ENCODE measurements at places on chromosomes 4 and X.

DNA sequence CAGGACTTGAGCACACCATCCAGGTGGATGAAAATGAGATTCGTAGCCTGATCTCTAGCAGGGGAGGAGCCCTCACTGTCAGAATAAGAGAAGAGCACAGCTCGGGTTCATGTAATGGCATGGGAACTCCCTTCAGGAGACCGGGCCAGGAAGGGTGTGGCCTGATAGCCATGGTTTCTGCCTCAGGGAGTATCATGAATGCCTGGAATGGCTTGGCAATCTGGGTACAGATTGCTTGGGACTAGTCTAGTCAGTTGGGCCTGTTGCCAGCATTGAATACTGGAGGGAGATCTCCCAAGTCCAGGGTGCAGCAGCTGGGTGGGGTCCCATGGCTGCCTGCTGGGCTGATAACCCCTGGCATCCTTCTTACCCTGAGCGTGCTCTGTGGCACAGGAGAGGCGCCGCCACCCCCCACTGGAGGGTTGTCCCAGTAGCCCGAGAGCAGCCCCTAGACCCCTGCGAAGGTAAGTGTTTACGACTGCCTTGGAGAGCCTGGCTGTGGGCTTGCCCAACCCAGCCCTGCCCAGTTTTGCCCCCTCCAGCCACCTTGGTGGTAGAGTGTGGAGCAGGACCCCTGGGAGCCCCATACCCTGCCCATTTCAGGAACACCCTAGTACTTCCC, 298.8 kb downstream of the TEX13A start:
- DNase-seq = no peak

- DNase-seq = no peak
Observed at GRCh38 chr4:95660719-95661118, 111.9 kb upstream of the UNC5C start.

GRCh38 chrX:140765043-140765784, 55.7 kb downstream of the LINC00632 start:
- DNase-seq = no peak

- no peak for DNase-seq
Observed at GRCh38 chr4:124212815-124213630, 499.5 kb downstream of the ANKRD50 start.

DNA sequence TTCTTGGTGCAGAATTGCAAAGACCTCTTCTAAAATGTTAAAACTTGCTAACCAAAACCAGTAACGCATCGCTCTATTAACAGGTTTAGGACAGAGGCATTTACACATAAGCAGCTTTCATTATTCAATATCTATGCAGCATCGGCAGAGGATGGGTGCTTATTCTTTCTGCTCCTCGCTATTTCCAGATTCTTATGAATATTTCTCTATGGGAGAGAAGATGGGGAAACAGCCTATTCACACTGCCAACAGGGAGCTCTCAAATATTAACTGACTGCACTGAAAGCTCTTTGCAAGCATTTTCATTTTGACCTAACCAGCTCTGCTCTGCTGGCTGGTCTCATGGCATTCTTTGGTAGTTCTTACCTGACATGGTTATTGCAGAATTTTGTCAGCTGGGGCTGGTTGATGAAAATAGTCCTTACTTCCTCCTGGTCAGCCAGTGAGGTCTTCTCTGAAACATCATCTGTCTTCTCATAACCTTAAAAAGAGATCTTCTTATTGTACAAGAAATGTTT, 30.2 kb downstream of the ATP8A1 start:
- no peak for DNase-seq

DNA sequence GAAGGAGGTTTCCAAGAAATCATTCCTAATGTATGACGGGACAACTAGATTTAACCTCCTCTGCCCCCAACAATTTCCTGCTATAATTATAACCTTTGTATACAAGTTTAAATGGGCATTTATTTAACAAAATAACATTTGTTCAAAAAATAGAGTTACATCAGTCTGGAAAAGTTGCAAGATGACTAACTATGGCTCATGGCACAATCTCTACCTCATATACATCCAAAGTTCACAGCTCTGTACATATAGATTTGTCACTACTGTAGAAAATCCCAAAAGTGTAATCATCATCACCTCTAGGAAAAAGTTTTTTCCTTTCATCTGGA, 3.8 kb upstream of the RPS6KA3 start:
- DNase-seq = no peak

DNA sequence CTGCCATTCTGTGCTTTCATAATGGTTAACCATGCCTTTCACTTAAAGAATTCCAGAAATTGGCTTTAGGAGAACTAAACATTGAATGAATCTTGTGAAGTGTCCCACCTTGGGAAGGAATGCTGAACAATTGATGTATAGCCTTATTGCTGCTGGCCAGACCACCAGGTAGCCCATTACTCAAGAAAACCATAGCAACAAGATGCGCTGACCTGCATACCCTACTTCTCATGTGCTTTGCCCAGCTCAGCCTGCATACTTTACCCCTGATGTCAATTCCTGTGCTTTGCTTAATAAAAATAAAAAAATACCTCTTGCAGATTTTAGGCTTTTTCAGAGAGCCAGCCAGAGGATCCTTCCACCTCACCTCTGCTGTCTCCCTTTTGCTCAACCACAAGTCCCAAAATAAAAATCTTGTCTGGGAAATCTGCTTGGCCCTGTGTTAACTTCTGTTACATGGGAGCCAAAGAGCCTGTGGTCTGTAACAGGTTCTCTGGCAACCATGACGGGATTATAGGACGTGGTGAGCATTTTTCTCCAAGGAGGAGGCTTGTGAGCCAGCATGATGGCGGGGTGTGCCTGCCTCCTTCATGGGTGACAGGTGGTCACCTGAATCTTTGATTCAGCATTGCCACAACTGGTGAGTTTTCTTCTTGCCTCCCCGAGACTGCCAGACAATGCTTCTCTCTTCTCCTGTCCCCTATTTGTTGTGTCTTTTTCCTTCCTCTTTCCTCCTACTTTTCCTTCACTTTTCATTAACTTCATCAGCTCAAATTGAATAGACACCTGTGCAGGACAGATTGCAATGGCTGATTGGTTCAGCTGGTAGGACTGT, 106.8 kb downstream of the ARSJ start:
- DNase-seq = no peak

All from DND-41 (cell line).